ENCODE measurements at places on chromosomes 2 and 18.
A peak's percentile ranks its signal among the peaks of the same experiment; 100 is the strongest.

- no peak for DNase-seq
Observed at GRCh38 chr2:30127016-30127893, 19.6 kb upstream of the YPEL5 start.

GRCh38 chr18:3872641-3873040, 422.7 kb downstream of the TGIF1 start:
- DNase-seq: no peak

- DNase-seq: no peak
Observed at GRCh38 chr2:128237081-128237534, 81.6 kb downstream of the HS6ST1 start.

GRCh38 chr2:230322561-230323384, 4.2 kb upstream of the SP140L start:
- DNase-seq: no peak

GRCh38 chr2:64273524-64274398, 129.5 kb upstream of the PELI1 start:
- DNase-seq: no peak

DNA sequence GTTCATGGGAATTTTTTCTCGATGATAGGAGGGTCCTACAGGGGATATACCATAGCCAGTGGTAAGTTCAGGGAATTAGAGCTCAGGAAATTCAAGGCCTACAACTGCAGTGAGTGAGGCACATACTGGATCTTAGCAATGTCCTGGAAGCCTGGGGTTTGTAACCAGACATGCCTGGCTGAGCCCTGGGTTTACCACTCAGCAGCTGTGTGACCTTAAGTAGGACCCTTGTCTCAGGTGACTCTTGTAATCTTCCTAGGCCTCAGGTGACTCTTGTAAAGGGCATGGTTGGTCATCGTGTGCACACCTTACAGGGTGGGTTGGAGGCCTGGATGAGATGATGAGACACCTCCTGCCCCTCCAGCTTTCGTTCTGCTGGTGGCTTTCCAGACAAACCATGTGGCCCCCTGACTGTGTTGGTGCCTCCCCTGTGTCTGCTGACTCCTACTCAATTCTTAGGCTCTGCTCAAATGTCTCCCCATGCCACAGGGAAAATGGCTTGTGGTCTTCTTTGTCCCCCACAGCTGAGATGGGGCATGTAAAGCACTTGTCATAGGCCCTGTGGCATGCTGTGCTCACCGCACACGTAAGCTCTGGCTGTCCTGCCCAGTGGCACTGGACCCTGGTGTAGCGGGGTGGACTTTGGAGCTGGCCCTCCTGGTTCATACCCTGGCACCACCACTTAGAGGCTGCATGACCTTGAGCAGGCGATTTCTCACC, 94.1 kb downstream of the FHOD3 start:
- no peak for DNase-seq

GRCh38 chr2:223635080-223635479, 32.9 kb upstream of the SCG2 start:
- no peak for DNase-seq

GRCh38 chr18:44673256-44673880, 7.3 kb upstream of the SETBP1 start:
- DNase-seq: no peak

DNA sequence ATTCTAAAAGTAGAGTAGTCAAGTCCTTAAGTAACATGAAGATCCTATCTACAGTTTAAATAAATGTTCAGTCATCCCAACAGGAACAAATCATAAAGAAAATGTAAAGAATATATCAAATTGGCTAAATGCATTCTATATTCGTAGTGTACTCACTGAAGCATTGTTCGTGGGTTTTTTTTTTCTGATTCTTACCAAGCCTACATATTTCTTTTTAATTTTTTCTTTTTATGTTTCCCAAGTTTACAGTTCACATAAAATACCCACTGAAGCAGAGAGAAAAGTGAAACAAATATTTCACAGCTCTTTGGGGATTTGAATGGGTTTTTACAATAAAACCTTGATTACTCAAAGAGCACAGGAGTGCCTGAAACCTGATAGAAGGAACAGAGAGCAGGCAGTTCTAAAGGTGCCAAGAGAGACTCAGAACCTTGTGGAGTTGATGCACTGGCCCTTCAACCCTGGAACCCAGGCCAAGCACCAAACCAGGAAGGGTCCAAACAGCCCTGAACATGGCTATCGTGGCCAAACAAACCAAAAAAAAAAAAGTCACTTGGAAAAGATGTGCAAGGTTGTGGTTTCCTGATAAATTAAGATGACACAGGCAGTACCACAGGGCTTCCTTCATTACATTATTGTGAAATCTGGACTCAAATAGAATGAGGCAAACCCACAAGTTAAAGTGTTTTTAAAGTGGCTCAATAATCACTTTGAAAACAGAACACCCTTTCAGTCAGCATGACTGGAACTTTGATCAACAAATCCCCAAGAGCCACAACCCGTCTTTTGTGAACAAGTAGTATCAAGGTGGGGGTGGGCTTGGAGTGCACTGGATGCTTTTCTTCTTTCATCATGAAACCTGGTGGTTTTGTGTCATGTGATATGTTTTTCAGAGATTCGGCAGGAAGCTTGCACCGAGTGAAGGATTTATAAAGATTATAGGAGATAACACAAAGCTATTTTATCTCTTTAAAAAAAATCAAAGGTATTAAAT, 245.0 kb upstream of the FN1 start:
- DNase-seq: peak; percentile 34

DNA sequence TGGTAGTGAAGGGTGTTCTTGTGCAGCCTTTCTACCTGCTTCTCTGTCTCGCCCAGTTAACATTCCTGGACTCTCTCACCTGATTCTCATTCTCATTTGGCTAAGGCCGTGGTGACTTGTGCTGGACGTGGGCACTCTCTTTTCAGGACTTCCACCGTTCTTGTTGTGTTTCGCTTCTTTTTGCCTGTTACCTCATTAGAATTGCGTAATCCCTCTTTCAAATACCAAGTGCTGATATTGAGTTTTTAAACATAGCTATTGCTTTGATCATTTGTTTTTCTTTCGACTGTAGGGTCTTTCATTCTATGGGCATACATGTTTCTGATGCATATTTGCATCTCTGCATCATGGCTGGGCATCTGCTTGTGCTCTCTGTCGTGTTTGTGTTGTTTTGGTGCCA, 287.0 kb downstream of the ALPK2 start:
- no peak for DNase-seq

DNA sequence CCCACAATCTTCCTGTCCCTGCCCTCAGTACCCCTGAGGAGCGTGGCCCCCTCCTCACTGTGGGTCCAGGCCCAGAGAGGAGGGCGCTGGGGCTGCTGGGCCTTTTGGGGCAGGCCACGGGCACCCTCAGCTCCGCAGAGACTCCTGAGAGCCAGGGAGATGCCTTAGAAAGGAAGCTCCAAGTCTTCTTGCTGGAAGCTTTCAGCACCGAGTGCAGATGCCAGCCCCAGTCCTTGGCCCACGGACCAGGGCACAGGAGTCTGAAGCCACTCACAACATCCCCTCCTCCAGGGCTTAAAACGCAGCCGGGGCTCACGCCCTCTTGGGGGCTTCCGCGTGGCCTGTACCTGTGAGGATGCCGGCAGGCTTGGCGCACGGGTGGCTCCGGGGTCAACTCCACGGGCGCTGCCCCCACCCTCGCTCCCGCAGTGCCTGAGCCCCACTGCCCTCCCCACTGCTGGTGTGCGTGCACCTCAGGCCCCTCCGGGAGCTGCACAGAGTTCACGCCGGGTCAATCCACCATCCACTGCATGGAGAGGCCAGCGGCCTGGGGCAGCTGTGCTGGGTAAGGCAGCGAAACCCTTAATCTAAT, 72.1 kb upstream of the CTDP1 start:
- DNase-seq: no peak

DNA sequence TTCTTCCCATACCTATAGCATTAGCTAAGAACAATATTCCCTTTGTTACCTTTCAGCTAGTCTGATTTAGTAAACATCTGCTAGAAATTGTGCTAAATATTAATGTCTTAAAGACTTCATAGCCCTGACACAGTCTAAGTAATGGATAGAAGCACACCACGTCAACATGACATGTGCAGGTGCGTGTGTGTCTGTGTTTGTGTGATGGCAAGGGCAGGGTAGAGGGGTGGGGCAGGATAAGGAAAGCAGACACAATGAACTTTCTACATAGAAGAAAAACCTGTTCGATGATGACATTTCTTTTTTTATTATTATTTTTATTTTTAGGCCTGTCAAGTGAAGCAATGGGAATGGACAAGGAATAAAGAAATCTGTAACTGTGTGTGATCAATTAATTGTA, 223.3 kb downstream of the NOL4 start:
- DNase-seq: no peak

DNA sequence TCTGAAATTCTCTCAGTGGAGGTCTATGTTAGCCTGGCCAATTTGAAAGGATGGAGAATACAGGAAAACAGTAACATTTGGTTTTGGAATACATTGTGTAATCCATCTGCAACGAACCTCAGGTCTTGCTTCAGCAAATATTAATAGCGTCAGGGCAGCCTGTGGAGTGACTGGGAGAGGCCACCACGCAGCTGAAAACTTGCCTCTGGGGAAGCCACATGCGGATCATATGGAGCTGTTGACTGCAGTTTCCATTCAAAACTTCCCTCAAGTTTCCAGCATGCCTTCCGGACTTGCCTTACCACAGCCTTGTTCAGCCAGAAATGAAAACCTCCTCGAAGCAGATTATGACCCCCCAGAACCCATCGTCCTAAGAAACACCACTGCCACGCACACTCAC, 25.7 kb downstream of the BCL11A start:
- no peak for DNase-seq

- DNase-seq: no peak
Observed at GRCh38 chr2:165601928-165602521, 132.5 kb downstream of the CSRNP3 start.

DNA sequence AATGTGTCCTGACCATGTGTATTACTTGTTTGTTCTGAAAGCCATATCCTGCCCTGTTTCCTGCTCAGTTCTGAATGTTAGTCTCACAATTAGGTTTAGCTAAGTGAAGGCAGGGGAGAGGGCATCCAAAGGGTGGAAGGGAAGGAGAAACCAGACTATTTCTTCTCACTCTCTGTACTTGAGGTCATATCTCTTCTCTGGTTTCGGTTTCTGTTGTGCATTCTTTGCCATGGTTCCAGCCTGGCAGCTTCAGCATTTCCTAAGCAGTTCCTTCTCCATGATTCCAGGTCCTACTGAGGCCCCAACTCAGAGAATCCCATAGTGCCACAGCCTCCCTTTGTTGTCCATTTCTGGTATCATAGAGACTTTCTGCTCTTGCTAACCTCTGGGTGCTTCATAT, 40.3 kb upstream of the HNMT start:
- no peak for DNase-seq

GRCh38 chr2:161122772-161123530, 37.3 kb upstream of the TANK start:
- DNase-seq: peak; percentile 32

DNA sequence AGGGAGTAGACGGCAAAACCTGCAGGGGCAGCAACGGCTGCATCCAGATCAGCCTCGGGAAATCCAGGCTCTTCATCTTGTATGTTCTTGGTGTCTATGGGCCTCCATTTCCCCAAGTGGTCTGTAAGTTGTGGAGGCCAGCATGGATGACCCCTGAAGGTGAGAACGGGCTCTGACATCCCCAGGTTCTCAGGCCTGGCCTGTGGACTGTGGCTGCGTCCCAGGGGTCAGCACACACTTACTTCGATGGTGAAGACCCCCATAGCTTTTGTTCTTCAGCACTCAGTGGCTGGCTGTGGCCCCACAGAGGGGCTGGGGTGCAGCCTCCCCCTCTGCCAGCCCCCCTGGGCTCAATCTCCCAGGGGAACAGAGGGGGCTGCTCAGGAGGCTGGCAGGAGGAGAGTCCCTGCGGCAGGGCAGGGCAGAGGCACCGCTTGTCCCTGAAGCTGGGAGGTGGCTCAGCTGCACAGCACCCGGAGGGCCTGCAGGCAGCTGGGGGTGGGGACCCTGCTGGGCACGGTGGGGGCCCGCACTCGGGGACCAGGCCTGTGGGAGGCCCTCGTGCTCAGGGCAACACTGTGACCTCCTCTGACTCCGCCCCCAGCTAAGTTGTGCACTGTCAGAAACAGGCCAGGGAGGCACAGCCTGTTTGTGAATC, 3.8 kb downstream of the SLC66A3 start:
- no peak for DNase-seq

DNA sequence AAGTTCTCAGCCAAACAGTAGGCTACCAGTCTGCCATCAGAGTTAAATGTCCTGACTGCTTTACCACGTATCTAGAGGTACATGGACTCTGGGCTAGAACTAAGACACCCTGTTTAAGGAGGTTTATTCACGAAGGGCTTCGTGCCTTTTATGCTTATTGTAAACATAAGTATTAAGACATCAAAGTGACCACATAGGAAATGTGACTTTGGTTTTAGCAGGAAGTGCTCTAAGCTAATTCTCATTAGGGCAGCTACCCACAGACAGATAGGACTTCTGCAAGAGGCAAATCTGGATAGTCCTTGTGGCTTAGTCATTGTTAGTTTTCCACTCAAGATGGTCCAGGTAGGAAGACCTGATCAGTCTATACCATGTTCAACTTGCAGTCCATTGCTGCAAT, 233.3 kb upstream of the MGAT5 start:
- DNase-seq: no peak

- DNase-seq: no peak
Observed at GRCh38 chr18:9631814-9632496, 17.6 kb upstream of the PPP4R1 start.

GRCh38 chr2:204529795-204530463, 15.3 kb upstream of the PARD3B start:
- no peak for DNase-seq

GRCh38 chr2:182240862-182241371, 185.9 kb downstream of the PDE1A start:
- DNase-seq: peak; percentile 11

DNA sequence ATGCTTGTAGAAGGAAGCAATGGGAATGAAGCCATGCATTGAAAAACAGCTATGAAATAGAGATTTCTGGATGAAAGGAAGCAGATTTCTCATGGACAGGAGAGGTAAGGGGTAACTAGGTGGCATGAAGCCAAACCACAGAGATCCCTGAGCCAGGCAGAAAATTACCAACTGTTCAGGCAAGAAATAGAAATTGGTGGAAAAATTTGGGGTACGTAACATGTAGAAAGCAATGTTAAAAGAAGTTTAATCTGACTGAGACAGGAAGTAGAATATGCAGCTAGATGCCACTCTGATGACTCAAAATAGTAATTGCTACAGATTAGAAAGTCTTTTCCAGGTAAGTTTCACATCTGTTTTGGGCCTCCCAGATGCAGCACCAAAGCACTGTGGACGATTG, 928.5 kb upstream of the CELF4 start:
- DNase-seq: no peak

Measured in activated T-cell treated with anti-CD3 and anti-CD28 coated beads, Interleukin-2, amount 50 U/mL, for 72 hours (primary cell).